ENCODE measurements at places on chromosomes 7 and 10.

DNA sequence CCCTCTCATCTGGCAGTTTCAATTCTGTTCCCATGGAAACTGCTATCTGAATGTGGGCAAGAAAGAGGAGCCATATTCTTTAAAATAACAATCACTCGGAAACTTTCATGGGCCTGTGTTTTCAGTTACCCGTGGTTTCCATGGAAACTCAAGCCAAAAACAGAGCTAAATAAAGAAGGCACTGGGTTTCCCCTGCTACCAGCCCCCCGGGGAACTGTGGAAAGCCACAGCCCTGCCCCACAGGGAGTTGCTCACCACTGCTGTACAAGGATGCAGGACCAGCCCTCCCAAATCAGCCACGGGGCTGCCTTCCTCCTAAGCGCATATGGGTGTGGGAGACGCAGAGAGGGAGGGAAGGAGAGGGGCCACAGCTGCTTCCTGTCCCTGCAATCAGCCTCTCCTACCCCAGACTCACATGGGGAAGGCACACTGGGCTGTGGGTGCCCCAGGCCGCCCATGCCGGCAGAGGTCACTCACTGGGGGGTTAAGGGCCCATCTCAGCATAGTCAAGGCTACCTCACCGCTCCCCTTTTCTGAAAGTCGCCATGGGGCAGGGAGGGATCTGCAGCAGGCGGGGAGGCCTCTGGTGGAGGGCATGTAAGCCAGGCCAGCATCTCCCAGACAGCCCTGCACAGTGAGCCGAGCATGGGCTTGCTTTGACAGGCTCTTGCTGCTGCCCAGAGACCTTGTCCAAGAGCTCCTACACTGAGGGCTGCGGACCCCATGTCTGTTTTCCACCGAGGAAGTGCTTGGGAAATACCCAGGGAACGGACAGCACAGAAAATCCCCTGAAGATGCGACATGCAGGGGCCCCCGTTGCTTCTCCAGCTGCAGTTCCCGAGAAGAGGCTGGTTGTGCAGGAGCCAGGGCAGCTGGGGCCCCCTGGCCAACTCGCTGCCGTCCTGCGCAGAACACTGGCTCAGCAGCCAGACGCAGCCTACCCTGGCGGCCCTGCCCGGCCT lies 157.3 kb upstream of the PPP2R2D start:
- DNase-seq, result no peak

GRCh38 chr7:90766814-90767564 lies 170.9 kb downstream of the CDK14 start:
- peak; percentile 91 for DNase-seq

- DNase-seq, result peak; percentile 44
Observed at GRCh38 chr7:81499262-81500116, 270.4 kb downstream of the HGF start.

GRCh38 chr7:19403691-19404090 lies 258.5 kb upstream of the FERD3L start:
- DNase-seq, result no peak

GRCh38 chr7:3757059-3757458 lies 456.0 kb downstream of the SDK1 start:
- no peak for DNase-seq

DNA sequence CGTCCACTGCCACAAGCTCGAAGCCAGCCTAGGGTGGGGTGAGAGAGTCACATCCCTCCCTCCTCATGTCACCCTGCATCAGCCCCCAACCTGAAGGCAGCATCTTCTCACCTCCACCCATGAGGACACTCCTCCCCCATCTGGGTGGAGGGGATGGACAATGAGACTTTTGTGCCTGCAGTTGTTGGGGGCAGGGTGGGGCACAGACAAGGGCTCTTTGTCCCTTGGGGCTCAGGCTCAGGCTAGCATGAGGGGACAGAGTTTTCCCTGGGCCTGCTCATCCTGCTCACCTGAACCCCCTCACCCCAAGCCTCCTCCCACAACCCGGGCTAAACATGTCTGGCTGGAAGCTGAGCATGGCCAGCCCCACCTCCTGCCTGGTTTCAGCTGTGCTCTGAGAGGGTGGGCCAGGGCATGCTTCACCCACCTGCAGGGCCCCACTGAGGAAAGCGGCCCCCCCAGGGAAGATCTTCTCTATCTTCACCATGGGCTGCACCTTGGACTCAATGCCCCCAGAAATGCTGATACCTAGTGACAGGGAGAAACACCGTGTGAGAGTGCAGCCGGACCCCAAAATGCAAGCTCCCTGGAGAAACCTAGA lies 9.3 kb downstream of the LZTS2 start:
- DNase-seq, result no peak

DNA sequence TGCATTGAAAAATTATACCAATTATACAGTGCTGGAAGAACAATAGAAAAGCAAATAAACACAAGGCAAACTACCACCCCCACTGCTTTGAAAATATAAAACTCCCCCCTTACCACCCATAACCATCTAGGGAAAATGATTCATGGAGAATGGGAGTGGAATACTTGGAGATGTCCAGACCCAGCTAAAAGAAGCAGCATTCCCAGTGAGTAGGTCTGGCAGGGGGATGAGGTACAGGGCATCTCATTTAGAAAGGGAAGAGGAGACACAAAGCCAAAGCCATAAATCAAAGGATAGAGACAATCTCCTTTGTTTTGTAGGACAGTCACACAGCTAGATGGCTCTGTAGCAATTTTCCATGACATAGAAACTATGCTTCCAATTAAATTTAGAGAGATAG lies 36.0 kb upstream of the DGKI start:
- DNase-seq, result no peak

DNA sequence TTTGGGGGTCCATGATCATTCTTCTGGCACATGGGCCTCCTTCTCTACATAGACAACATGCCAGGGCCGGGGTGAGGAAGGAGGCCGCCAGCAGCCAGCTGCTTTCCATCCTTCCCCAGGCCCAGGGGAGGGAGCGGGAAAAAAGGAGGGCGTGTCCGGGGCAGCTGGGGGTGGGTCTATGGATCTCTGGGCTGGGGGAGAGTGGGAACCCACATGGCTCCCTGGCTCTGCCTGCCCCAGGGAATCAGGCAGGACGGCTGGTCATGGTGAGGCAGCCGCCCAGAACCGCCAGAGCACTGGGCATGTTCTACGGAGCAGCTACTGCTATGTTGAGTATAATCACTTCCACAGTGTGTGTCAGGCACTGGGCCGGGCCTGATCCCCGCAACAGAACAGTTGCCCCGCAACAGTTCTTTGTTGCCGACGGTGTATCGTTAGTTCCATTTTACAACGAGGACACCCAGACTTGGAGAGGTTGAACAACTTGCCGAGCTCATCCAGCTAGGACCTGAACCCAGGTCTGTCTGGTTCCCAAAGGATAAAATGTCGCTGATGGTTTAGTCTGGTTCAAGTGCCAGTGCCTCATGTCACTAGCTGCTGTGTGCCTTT lies 6.4 kb upstream of the IRF5 start:
- no peak for DNase-seq

DNA sequence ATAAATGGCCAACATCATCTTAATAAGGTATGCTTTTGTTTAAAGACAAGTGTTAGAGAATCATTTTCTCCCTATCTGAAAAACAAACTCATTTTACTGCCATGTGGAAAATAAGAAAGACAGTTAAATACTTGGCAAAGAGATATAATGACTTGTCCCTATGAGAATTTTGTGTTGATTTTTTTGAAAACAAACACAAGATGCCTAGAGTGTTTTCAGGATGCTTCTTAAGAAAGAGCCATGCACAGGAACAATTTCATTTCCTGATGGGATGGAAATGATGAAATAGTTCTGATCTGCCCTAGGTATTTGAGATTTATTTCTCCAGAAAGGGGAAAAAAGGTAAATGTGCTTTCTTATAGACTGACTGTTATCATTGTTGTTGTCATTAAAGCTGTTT lies 237.5 kb upstream of the GNAI1 start:
- no peak for DNase-seq

- no peak for DNase-seq
Observed at GRCh38 chr7:50153148-50153547, 60.1 kb upstream of the ZPBP start.

DNA sequence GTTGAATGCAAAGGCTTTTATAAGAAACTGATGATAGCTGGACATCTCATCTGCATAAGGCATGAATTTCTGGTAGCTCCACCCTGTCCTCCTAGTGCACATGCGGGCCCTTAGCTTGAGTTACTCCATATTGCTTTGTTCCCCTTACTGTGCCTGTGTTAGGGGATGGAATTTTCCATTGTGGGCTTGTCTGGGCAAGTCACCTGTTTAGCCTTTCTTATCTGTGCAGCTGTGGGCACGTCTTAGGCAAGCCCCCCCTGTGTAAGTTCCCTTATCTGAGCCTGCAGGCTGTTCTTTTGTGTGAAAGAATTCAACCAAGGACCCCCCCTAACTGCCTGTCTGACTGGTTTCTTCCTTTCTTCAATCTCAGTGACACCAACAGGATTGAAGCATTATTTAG lies 14.5 kb upstream of the CROT start:
- no peak for DNase-seq

GRCh38 chr10:43040482-43041256 lies 36.2 kb upstream of the RET start:
- DNase-seq, result no peak

DNA sequence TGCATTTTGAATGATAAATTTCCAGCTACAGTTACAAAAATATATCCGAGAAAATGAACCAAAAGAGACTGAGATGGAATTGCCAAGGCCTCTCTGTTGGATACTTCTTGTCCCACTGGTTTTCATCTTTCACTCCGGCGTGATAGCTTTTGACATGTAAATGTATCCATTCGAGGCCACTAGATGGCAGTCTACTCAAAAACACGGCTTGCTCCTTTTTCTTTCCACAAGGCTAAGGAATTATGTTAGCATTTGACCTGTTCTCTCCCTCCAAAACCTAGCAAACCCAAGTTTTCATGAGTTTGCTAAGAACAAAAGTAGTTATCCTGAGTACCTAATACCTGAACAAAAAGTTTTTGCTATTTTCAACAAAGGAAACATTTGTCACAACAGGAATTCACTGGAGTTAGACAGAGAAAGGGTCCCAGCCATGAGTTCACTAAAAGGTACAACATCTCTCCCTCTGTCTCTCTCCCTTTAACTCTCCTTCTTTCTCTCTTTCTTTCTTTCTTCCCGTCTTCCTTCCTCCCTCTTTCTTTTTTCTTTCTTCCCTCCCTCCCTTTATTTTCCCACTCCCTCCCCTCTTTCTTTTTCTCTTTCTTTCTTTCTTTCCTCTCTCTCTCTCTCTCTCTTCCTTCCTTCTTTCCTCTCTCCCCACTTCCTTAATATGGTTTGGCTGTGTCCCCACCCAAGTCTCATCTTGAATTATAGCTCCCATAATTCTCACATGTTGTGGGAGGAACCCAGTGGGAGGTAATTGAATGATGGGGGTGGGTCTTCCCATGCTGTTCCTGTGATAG lies 207.9 kb upstream of the MYO3A start:
- peak; percentile 59 for DNase-seq

- no peak for DNase-seq
Observed at GRCh38 chr7:117623606-117624005, 143.8 kb downstream of the CFTR start.

- DNase-seq, result no peak
Observed at GRCh38 chr10:44390585-44391072, 5.7 kb upstream of the CXCL12 start.
